ENCODE measurements at places on chromosomes 2 and 18.

- DNase-seq: no peak
These were observed 199.7 kb upstream of the SLC14A2 start for GRCh38 chr18:45415614-45416013.

GRCh38 chr2:220198896-220199295 is 571.5 kb downstream of the SLC4A3 start:
- DNase-seq: no peak

DNA sequence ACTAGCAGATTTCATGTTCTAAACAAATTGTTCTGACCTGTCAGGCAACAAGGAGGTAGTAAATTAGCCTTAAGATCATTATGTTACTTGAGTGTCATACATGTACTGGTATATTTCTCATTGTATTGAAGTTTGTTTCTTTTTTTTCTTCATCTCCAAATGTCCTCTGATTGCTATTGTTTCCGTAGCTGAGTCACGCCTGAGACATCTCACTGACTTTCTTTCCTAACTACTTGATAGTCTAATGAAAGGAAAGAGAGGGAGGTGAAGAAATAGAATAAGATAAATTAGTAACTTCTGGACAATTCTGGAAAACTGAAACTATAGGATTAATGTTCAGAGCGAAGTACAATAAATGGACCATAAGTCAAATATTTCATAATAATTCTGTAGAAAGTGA is 1049.9 kb downstream of the TSN start:
- no peak for DNase-seq

DNA sequence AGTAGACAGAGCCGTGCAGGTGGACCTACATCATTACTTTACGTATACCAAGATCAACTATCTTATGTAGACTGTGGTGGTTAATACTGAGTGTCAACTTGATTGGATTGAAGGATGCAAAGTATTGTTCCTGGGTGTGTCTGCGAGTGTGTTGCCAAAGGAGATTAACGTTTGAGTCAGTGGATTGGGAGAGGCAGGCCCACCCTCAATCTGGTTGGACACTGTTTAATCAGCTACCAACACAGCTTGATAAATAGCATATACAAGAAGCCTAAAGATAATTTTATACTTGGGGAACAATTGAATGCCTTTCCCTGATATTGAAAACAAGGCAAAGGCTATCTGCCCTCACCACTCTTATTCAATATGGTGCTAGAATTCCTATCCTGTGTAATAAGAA is 604.2 kb upstream of the ZEB2 start:
- no peak for DNase-seq

GRCh38 chr2:170214309-170214948 is 36.5 kb downstream of the MYO3B start:
- DNase-seq: no peak

- DNase-seq: no peak
These were observed 458.1 kb upstream of the RAB12 start for GRCh38 chr18:8151181-8151580.

DNA sequence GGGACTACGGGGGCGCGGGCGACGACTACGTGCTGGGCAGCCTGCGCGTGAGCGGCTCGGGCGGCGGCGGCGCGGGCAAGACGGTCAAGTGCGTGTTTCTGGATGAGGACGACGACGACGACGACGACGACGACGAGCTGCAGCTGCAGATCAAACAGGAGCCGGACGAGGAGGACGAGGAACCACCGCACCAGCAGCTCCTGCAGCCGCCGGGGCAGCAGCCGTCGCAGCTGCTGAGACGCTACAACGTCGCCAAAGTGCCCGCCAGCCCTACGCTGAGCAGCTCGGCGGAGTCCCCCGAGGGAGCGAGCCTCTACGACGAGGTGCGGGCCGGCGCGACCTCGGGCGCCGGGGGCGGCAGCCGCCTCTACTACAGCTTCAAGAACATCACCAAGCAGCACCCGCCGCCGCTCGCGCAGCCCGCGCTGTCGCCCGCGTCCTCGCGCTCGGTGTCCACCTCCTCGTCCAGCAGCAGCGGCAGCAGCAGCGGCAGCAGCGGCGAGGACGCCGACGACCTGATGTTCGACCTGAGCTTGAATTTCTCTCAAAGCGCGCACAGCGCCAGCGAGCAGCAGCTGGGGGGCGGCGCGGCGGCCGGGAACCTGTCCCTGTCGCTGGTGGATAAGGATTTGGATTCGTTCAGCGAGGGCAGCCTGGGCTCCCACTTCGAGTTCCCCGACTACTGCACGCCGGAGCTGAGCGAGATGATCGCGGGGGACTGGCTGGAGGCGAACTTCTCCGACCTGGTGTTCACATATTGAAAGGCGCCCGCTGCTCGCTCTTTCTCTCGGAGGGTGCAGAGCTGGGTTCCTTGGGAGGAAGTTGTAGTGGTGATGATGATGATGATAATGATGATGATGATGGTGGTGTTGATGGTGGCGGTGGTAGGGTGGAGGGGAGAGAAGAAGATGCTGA is 1.4 kb downstream of the SOX11 start:
- DNase-seq: no peak

DNA sequence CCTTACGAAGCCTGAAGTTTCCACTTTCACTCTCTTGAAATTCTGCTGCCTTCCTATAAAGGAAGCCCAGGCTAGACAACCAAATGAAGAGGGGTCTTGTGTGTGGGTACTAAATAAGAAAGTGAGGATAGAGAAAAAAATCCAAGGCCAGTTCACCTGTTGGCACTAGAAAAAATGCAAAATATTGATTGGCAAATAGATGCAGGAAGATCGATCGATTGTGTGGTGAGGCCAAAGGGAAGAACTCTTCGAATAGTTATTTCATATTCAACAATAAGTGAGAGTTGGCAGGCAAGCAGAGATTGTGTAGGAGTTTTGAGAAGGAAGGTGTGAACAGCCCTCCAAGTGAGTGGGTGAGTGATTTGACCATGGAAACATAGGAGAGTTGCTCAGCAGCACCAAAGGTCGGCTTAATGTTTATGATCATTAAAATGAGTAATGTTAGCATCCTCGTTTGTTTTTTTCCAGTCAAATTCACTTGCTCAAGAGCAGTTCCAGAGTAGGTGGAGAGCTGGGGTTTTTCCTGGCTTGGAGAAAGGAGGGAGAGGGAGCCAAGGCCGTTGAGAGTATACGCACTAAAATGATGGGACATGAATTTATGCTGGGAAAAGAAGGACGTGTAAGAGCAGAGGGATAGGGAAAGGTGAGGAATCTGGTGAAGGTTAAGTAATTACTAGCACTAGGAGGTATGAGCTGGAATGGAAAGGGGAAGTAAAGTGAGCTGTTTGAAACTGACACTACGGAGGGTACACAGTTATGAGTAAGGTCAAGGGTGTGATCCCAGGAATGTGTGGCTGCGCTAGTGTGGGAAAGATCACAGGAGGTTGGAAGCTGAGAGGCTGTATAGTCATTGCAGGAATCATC is 1.1 kb upstream of the NAPG start:
- DNase-seq: no peak

GRCh38 chr2:219358170-219359075 is 25.9 kb upstream of the RESP18 start:
- DNase-seq: no peak

DNA sequence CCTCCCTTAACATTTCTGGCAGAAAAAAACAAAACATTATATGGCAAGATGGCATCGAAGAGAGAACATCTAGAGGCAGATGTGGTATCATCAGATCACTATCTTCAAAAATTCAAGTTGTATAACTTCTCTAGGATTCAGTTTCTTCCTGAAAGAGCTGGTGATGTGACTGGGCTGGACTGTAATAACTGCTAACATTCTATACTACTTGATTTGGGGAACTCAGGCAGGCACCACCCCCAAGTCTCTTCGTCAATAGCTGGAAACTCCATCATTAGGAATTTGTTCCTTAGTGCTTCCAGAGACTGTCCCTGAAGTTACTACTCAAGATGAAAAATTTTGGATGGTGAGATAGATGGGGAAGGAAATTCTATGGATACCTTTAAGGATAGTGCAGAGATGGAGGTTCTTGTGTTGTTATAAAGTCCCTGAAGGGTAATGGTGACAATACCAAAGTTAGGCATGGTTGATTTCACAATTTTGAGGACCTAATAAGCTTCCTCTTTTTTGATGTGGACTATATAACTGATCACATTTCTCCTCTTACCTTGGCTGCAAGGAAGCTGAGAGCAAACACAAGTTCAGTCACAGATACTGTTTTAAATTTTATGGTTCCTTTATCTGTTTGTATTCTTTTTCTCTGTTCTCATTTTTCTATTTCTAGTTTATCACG is 59.1 kb upstream of the PGAP1 start:
- no peak for DNase-seq

- no peak for DNase-seq
These were observed 11.4 kb upstream of the OTOF start for GRCh38 chr2:26489213-26489850.

DNA sequence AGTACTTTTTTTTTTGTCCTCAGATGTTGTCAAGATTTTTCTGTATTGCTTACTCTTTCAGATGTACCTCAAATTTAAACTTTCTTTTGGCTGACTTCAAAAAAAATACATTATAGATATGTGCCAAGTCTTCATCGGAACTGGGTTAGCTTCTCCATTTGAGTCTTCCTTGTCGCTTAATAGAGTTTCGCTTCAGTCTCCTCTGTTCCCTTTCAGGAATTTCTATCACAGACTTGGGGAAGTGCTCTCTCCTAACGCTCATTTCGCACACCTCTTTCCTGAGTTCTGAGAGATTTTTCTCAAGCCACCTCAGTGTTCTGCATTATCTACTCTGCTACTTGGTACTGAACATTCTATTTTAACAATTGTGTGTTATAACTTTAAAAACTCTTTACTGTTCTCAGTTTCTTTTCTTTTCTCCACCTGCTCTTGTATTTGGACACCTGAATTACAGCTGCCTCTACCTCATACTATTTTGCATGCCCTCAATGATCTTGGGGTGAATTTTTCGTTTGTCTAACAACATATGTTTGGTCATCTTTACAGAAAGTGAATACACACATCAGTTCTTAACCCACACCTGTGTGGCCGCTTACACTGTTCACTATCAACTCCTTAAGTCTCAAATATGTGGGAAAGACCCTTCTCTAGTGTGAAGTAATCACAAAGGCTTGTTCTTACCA is 16.5 kb downstream of the PTPN2 start:
- no peak for DNase-seq

GRCh38 chr18:69127873-69128500 is 272.7 kb upstream of the DOK6 start:
- DNase-seq: no peak

DNA sequence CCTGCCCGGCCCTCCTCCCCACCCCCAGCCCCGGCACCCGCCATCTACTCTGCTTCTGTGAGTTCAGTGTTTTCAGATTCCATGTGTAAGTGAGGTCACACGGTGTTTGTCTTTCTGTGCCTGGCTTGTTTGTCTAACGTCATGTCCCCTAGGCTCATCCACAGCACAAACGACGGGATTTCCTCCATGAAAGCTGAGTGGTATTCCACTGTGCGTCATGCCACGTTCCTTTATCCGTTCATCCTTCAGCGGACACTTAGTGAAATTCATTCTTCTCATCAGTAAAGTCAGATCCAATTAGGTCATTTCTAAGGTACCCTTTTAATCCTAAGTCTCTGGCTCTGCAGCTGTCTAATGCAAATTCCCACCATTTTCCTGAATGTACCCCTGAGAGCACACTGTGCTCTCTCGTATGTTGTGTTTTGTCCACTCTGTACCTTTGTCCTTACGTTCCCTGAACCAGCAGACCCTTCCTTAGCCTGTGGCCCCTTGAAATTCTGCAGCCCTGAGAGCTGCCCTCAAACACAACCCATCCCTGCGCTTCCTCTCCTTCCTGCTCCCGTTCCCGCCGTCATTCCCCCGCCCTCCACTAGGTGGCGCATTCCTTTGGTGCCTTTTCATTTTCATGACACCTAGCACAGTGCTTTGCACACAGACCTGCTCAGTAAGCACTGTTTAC is 44.1 kb downstream of the TRAPPC12 start:
- DNase-seq: peak; percentile 63

GRCh38 chr2:240733803-240734495 is 42.3 kb downstream of the AQP12A start:
- DNase-seq: no peak

DNA sequence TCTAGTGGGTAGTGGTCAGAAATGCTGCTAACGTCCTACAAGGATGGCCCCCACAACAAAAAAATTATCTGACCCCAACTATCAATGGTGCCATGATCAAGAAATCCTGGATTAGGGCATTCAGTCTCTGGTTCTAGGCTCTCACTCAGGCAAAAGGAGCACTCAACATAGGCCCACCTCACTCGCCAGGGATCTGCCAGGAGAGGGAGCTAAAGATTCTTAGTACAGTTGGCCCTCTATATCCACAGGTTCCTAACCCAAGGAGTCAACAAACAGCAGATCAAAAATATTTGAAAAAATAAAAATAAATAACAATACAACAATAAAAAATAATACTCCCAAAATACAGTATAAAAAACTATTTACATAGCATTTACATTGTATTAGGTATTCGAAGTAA is 10.0 kb downstream of the SLC4A5 start:
- DNase-seq: no peak

DNA sequence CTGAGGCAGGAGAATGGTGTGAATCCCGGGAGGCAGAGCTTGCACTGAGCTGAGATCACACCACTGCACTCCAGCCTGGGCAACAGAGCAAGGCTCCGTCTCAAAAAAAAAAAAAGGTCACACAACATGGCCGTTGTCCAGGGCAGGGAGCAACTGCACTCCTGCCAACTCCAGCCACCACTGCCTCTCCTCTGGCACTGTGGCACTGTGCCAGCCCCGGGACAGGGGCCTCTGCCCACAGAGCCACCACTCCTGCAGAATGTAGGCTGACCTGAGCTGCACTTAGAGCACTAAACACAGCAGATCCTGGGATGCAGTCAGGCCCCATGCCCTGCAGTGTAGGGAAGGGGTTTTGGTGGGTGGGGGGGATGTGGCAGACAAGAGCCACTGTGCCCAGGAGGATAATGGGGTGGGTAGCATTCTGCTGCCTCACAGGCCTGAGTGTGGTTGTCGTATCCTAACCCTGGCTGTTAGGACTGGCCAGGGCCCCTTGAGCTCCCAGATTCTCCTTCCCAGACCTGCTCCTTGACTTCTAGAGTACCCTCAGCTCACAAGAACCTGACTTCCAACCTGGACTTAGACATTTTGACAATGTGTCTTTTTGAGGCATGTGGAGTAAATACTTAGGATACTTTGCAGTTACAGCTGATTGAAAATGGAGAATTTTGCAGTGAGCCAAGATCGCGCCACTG is 69.4 kb upstream of the SH3RF3 start:
- no peak for DNase-seq

- no peak for DNase-seq
These were observed 65.7 kb upstream of the SERPINE2 start for GRCh38 chr2:224104668-224105386.

- no peak for DNase-seq
These were observed 11.2 kb upstream of the PUM2 start for GRCh38 chr2:20361893-20362292.

- no peak for DNase-seq
These were observed 43.6 kb downstream of the SLC5A7 start for GRCh38 chr2:108029912-108030311.

DNA sequence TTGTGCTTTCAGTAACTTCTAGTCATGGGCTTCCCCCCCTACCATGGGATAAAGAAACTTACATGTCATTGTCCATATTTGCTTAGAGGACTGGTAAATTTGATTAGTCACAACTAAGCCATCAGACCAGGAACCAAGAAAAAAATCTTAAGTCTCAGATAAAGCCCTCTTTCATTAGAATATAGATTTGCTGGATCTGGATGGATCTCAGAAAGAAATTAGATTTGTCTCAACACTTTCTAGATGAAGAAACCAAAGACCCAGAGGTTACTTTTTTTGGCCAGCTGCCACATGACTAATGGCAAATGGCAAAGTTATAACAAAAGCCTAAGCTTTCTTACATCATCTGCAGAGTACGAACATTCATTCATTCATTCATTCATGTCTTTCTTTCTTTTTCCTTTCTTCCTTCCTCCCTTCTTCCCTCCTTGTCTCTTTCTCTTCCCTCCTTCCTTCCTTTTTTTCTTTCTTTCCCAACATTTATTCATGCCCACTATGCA is 60.2 kb downstream of the CDCA7 start:
- no peak for DNase-seq

Data from stimulated activated CD4-positive, alpha-beta T cell treated with anti-CD3 and anti-CD28 coated beads, Interleukin-15, amount 100 ng/mL, for 1 hour (primary cell).